Fibroblast of lung (primary cell): ENCODE measurements at places on chromosomes 11 and 22. TPM values are rescaled to one million over a fixed set of nuclear protein-coding genes. Genes with fewer than 3 reads are reported as not detected.

UQCC3 gene
- polyA plus RNA-seq = 4.7 and 7.3 TPM in 2 replicates

UNC93B1 gene
- polyA plus RNA-seq = 11.5 and 15.7 TPM in 2 replicates

- DNase-seq = peak; percentile 100
Observed at GRCh38 chr11:40328890-40329614, 1130.4 kb downstream of the LRRC4C start.

PARVA gene
- polyA plus RNA-seq = 120 and 195 TPM in 2 replicates

MPPED2 gene
- polyA plus RNA-seq = 0.02 and 0.03 TPM in 2 replicates

DNA sequence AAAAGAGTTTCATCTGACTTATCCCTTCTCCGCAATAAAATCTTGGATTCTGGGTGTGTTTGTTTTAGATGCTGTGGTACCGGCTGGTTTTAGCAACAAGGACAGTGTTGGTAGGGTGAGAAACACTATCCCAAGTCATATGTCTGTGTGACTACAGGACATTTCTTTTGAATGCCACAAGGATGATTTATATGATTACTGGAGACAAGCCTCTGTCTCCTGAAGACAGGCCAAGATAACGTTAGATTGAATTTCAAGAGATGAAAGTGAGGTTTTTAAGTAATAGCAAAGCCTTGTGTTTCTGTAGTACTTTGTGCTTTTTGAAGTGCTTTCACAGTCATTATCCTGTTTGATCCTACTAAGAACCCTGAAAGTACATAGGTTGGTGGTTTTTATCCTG lies 101.6 kb downstream of the COMMD9 start:
- no peak for DNase-seq

DNA sequence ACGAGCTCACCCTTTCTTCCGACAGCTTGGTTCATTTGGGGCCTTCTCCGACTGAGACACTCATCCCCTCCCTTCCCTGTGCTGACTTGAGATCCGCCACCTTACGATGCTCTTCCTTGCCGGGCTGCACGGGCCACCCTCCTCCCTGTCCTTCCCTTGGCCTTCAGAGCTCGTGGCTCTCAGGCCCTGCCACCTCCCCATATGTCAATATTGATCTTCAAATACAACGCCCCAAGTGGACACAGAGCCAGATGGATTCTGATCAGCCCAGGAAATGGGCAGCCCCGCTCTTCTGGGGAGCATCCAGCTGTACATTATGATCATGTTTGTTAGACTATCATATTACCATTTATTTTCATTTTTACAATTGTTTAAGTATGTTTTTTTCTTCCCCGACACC lies 812.8 kb downstream of the TBC1D22A start:
- no peak for DNase-seq

DNA sequence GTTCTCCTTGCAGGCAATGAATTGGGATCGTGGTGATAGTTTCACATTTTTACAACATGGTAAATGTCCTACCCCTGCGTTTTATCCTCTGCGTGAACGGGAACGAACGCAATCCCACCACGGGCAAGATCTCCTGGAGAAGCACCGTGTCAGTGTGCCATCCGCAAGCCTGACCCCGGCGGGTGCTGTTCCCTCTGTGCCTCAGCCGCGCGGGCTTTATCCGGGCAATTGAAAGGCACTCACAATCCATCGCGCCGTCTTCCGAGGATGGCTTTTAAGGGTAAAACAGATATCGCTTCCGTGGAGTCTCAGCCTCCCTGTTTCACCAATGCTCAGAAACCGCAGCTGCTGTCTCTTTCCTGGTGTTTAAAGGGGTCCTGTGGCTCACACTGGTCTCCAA lies 1387.5 kb downstream of the BRD1 start:
- DNase-seq = no peak
